ENCODE measurements at places on chromosomes 7 and 10.

GRCh38 chr10:98236862-98237261, 31.1 kb downstream of the LOXL4 start:
- no peak for DNase-seq

DNA sequence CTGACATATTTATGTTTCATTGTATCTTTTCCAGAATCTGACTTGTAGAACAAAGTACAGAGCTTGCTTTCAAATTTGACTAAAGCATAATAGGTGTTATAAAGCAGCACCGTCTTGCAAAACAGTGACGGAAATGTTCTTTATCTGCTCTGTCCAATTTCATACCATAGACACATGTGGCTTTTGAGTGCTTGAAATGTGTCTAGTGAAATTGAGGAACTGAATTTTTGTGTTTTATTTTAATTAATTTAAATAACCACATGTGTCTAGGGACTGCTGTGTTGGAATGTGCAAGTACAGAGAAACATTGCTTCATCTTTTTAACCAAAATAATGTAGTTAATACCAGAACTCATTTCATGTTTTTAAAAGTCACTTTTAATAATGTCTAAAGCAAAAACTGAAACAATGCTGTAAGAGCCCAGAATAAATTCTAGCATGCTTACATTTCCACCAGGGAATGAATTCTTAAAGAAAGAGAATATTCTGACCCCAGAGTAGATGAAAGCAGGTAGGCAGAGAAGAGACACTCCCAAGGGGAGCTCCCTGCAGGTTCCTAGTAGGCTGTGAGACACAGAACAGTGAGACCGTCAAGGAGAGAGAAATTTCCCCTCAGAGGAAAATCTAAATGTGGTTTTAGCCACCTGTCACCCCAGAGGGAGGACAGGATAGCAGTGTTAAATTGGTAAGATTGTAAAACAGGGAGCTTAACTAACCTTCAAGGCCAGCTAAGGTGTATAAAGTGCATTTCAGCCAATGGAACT, 175.3 kb upstream of the KMT2E start:
- DNase-seq, result no peak

GRCh38 chr7:109898-110556, 82.3 kb upstream of the FAM20C start:
- no peak for DNase-seq

GRCh38 chr7:104950754-104951153, 63.3 kb upstream of the KMT2E start:
- DNase-seq, result no peak

GRCh38 chr10:68107651-68108050, 1.6 kb upstream of the MYPN start:
- no peak for DNase-seq

DNA sequence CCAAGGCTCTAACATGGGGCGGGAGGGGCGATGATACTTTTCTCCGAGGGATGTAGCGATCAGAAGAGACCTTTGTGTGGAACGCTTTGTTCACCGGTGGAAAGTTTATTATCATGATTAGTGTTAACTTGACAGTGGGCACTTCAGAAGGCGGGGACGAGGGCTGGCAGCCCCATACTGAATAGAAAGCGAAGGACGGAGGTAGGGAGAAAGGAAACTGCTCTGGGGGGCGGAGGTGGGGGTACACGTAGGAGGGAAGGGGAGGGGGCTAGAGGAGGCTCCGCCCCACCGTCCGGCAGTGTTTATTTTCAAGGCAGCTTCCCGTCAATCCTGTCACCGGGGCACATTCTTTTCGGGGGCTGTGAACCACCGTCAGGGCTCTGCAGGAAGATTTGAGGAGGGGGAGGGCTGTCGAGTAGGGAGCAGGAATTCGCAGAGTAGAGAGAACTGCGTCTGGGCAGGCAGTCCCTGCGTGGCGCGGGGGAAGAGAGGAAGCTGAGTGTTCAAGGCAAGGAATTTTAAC, 9.4 kb upstream of the NKX2-3 start:
- DNase-seq, result no peak

DNA sequence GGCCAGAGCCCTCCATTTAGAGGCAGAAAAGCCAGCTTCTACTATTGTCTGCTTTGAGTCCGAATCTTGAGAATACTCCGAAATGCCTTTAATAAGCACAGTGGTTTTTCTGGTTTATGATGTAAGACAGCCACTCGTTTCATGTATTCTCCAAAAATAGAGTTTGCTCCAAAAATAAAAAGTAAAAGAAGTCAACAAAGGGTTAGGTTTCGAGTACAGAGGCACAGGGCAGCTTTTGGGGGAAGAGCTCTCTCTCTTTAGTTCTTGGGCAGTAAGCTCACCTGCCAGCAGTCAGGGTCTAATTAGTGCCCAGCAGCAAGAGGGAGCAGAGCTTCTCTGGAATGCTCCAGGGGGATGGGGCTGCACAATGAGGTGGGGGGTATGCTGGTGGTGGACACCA, 20.2 kb downstream of the CREB3L2 start:
- no peak for DNase-seq

- DNase-seq, result no peak
Observed at GRCh38 chr7:127751490-127752448, 99.8 kb downstream of the SND1 start.

DNA sequence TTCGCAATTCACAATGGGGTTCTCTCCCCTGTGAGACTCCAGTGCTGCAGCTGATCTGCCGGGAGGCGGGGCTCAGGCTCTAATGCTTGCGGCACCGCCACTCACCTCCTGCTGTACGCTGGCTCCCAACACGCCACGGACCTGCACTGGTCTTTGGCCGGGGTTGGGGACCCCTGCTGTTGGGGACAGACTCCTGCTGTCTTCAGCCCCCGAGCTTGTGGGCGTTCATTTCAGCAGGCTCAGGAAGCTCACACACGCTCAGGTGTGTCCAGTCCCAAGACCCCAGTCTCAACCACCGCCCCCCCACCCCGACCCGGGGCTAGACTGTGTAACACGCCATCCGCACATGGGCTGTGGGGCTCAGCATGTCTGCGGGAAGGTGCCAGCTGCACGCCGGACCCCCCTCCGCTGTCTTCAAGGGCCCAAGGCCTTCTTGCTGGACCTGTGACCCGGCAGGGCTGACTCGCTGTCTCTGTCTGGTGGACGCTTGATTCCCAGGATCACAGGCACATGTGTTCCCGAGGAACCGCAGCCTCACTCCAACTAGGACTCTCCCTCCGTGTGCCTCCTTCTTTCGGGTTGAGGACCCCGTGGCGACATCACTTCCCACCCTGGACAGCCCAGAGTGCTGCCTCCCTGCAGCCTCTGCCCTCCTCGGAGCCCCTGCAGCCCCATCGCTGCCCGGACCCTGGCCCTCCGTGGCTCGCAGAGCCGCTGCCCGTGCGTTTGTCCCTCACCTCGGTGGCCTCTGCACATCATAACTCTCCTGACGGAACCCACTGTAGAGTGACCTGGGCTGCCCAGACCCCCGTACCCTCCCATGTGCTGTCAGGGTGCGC, 106.4 kb downstream of the DNAJB6 start:
- no peak for DNase-seq

GRCh38 chr10:43436291-43437140, at the start of gene ZNF487:
TSS of gene ZNF487 (plus strand) at chr10:43437111. CDS start at chr10:43475814, 38,703 bp downstream.
- DNase-seq, result peak; percentile 74

GRCh38 chr10:5448333-5449001, 36.1 kb downstream of the NET1 start:
- no peak for DNase-seq

DNA sequence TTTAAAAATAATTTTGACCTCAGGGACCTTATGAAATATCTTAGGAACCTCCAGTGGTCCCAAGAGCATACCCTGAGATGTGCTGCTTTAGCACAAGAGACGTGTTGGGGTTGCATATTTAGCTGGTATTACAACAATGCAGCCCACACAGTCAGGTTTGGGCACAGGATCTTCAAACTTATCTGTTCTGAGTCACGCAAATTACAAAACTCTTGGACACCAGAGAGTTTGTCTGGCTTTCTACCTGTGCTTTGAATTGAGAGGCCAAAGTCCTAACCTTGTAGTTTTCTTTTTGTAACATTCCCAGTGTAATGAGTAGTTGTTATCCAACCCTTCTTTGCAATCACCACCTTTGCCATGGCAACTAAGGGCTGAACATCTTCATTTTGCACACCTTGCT, 163.5 kb upstream of the PCLO start:
- no peak for DNase-seq

- DNase-seq, result no peak
Observed at GRCh38 chr7:95577137-95577536, 19.2 kb downstream of the PDK4 start.

- DNase-seq, result no peak
Observed at GRCh38 chr10:107390563-107390962, 226.1 kb upstream of the SORCS1 start.

DNA sequence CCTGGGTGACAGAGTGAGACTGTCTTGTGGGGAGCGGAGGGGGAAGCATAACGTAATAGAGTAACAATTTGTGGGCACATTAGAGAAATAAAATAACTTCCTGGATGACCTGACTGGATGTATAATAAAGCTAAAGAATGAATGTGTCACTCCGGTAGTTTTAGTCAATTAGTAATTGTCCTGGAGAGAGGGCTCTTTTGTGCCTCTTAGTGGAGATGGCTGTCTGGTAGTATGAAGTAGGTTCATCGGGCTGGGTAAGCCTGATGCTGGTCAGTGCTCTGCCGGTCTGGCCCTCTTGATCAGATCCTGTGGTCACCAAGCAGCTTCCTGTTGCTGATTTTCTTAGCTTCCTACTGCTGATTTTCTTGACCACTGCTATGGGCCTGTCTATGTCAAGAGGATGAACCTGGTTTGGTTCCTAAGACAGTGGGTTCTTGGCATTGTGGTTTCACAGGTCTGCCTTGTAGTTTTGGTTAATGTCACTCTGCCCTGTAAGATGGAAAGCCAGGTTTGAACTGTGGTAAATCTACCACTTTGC, 34.1 kb downstream of the ZRANB1 start:
- no peak for DNase-seq

DNA sequence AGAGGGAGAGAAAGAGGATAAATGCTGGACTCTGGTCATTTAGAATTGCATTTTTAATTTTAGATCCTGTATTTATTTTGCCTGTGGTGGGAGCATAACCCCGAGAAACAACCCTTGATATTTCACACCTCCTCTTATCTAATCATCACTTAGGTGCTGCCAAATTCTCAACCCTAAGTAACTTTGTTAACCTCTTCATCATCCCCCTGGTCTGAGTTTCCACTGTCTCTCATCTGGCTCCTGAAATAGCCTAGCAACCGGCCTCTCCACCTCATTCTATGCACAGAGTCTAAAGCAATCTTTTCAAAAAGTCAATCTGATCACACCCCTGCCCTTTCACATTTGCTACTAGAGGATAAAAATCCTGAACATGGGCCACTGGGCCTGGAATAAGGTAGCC, 118.5 kb upstream of the C1QL3 start:
- no peak for DNase-seq

DNA sequence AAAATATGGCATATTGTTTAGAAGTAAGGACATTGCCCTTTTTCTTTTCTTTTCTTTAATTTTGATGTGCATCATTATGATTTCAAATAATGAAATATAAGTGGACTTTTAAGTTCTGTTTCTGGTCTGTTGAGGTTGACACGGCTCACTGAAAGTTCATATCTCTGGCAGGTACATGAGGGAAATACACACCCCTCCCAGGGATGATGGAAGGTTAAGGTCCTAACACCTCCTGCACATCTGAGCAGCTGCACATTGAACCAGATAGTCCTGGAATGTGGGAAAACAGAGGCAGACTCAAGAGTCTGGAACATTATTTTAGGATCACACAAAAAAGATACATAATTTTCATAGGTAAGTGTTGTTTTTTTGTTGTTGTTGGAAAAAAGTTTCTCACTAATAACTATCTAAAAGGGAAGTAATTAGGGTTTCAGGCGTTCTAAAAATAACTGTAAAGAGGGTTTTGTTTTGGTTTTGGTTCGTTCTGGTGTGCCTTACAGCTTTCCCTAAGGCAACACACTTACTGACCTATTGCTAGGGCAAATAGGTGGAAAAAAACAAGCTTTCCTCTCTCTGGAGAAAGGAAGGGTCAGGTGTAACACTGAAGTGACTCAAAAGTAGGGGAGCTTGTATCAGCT, 201.2 kb upstream of the PRKCQ start:
- DNase-seq, result no peak

DNA sequence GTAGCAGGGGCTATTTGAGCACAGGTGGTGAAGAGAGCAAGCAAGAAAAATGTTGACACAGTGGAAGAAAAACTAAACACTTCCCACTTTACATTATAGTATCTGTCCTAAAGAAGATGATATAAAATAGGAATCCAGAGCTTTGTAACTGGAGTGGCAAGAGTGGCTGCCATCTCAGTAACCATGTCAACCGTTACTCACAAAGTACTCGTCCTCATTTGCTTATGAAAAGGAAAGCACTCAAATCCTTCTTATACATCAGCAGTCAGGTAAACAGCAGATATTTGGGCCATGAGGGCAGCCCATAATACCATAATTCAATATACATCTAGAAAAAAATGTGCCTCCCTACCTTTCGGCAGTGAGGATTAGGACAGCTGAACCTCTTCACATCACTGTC, 70.1 kb downstream of the RNF216 start:
- DNase-seq, result no peak

DNA sequence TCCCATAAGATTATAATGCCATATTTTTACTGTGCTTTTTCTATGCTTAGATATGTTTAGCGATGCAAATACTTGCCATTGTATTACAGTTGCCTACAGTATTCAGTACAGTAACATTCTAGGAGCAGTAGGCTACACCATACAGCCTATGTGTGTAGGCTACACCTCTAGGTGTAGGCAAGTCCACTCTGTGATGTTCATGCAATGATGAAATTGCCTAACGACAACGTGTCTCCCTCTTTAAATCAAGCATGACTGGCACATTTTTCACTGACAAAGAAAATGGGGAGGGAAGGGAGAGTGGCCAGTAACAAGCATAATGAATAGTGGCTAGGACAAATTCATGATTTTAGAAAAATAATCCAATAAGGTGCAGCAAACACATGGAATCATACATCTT, 1.7 kb downstream of the NCAPG2 start:
- DNase-seq, result no peak

- peak; percentile 36 for DNase-seq
Observed at GRCh38 chr7:16967300-16967811, 85.6 kb upstream of the AGR3 start.

GRCh38 chr10:51188008-51188407, 113.7 kb downstream of the PRKG1 start:
- DNase-seq, result no peak

DNA sequence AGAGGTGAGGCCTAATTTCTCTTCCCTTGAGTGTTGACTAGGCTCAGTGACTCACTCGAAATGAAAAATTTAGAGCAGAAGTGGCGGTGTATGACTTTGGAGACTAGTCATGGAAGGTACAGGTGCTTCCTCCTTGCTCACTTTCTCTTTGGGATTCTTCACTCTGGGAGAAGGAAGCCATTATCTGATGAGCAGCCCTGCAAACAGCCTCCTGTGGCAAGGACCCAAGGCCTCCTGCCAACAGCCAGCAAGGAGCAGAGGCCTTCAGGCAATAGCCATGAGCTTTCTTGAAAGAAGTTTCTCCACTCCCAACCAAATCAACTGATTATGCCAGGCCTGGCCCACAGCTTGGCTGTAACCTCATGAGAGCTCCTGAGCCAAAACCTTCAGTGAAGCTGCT, 369.6 kb upstream of the VWC2 start:
- DNase-seq, result no peak

GRCh38 chr7:147415991-147416390, 1174.6 kb upstream of the C7orf33 start:
- DNase-seq, result peak; percentile 41

GRCh38 chr10:119198438-119198837, 8.9 kb upstream of the GRK5 start:
- DNase-seq, result no peak

Measured in AG09319 (cell line).